Naive thymus-derived CD8-positive, alpha-beta T cell (primary cell): ENCODE measurements at places on chromosomes 1 and 21.

DNA sequence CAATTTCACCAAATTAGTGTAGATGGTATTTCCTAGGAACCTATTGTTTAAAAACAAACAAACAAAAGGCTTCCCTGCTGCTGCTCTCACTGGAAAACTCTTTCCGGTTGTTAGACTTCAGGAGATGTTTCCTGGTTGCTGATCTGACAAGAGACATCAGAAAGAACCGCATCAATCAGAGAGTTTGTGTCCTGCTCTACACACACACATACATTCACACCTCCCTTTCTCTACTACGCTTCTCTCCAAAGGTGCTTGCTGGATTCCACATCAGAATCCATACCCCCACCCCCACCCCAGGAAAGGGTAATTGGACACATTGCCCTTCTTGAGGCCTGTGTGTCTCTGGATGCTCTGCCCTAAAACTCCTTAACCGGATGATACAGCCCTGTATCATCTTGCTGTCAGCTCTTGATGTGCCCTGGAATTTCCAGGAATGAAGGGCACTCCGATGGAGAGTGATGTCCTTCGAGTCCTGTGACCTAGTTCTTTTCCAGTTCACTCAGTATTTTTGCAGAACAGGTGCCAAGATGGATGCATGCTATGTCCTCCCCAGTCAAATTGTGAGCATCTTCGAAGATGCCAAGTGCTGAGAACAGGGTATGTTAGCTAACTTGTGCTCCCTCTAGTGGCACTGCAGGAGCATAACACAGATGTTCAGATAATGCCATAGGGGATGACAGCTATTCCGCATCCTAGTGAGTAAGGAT, 113.7 kb upstream of the SLC35F3 start:
- DNase-seq, result no peak

DNA sequence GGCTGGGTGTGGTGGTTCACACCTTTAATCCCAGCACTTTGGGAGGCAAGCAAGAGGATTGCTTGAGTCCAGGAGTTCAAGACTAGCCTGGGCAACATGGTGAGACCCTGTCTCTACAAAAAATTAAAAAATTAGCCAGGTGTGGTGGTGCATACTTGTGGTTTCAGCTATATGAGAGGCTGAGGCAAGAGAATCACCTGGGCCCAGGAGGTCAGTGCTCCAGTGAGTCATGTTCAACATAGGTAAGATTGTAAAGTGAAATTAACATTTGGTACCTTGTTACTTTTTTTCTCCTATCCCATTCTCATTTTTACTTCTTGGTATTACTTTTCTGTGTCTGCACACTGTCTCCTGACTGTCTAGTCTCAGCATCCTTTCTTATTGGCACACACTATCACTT, 19.0 kb downstream of the MAGI3 start:
- no peak for DNase-seq

GRCh38 chr1:55425310-55425930, 210.3 kb upstream of the USP24 start:
- DNase-seq, result no peak

GRCh38 chr1:109298666-109299557, 7.9 kb downstream of the MYBPHL start:
- DNase-seq, result no peak

- DNase-seq, result no peak
Measured at GRCh38 chr1:94486990-94487389, 54.6 kb downstream of the F3 start.

GRCh38 chr1:222031318-222031717, 289.4 kb upstream of the DUSP10 start:
- DNase-seq, result no peak

DNA sequence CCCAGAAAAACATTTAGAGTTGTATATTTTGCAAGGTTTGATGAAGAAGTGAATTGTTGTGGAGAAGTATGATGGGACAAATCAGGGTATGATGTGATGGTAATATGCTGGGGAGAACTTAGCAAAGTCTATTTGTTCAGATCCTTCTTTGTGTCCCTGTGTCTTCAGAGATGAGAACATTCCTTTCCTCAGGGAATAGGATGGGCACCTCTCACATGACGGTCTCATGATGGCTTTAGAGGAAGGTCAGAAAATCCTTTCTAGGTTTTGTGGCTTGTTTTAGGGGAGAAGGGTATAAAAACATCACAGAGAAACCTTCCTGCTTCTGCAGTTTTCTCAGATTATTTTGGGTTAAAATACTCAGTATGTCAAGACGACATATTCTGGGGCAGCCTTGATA, 171.3 kb upstream of the NRIP1 start:
- DNase-seq, result no peak
